ENCODE measurements at places on chromosomes 3 and 15.
A peak's percentile ranks its signal among the peaks of the same experiment; 100 is the strongest.

DNA sequence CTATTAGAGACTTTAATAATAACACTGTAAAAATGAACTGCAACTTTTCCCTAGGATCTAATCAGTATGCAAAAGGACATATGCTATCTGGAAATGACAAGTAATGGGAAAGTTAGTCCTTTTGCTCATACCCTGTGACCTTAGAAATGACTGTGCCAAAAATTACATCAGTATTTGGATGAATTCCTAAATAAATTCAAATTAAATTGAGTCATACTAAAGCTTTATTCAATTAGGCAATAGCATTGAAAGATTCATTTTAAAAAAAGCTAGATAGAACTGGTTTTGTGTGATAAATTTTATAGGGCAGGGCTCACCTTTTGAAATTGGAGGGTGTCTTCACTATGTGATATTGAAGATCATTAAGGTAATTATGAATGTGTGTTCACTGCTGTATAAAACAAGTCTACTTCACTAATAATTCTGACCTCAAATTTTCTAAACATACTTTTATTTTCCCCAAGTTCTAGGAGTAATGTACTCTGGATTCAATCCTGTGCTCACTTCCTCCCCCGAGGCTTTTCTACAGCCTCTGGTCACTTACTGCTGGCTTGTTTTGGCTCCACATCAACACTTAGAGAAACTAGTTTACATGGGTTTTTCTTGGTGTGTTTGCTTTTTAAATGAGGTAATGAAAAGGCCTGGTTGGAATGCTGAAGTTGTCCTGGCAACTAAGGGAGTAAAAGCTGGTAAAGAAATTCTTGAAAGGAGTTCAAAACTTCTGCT is 44.4 kb upstream of the SPTSSB start:
- no peak for DNase-seq

DNA sequence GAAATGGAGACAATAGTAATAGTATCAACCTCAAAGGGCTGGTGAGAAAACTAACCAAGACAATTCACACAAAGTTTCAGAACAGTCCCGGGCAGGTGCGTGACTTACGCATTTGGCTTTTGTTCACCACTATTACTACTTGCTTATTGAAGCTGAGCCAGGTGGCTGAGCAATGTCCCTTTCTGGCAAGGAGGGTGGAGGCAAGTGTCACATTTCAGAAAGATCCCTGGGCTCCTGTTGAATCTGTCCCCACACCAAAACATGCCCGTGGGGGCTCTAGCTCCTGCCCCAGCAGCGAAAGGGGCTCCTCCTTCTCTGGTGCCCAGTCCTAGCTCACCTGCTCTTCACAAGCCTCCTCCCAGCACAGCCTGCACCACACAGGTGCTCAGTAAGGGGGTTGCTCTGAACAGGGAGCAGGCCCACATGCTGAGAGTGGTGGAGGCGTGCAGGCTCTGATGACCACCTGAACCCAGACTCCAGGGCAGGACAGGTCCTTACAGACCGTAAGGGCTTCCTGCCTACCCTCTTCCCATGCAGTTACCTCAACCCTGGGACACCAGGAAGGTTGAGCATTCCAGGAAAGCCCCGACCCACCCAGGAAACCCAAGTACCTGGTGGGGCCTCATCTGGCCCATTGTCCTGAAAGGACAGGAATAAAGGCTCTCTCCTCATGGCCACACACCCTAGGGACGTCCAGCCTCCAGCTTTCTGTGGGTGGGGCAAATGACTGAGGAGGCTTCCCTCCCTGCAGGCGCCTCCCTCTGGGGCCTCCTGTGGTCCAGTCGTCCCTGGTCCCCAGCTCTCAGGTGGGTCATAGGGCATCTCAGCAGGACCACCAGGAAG is 32.6 kb downstream of the SEMA7A start:
- no peak for DNase-seq

DNA sequence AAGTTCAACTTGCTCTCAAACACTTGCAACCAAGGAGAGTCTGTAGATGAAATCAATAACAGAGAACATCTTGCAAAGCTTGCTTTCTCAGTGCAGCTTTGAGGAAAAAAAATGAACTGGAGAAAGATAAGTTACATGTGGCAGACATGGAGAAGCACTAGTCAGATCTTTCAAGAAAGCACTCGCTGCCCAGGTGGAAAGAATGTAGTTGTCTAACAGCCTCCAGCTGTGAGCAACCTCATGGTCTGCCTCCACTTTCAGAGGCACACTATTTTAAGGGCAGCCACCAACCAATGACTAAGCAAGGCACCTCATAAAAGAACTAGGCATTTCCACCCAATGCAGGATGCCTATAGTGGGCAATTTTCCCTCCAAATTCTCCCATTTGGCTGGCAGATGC is 125.4 kb upstream of the CPNE4 start:
- DNase-seq: no peak

- DNase-seq: peak; percentile 63
These were observed 144.8 kb upstream of the BHLHE40 start for GRCh38 chr3:4834403-4834866.

DNA sequence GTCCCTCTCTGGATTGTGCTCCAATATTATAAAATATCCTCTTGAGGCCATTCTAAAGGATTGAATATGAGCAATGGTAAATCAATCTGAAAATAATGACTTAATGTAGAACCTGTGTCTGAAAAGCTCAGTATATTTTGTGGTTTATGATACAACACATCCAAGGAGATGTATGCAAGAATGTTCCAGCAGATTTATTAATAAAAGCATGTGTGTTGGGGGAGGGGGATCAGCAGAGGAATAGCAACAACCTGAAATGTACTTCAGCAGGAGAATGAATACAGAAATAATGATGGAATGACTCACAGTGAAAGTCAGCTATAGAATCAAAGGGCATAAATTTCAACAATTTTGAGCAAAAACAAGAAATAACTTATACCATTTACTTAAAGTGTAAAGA is 56.7 kb upstream of the NUDT16 start:
- DNase-seq: no peak

DNA sequence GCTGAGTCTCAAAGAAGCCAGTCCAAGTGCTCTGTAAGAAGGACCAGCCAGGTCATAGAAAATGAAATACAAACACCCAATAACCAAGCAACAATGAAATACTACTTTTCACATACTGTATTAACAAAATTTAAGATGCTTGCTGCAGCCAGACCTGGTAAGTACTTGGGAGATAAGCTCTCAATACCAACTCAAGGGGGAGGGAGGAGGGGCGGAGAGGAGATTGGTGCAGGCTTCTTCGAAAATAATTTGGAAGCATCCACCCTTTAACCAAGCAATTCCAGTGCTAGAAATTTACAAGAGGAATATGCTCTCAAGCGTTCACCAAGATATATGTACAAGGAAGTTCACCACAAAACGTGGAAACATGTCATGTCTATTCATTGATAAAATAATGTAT is 7.6 kb upstream of the LRRC2 start:
- no peak for DNase-seq

GRCh38 chr3:49790626-49791411 is 4.5 kb upstream of the IP6K1 start:
- no peak for DNase-seq

DNA sequence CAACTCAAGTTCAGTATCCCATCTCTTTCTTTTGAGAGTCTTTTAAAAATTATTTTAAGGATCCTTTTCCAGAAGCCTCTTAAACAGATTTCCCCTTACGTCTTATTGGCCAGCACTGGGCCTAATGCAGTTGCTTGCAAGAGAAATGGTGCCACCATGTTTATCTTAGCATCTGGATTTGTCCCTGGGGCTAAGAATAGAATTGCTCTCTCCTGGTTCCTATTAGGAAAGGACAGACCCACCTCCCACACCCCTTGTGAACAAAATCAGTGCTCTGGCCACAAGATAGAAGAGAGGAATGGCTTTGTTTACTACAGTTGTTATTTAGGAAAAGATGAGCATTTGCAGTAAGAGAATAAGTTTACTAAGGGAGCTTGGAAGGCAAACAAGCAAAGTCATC is 128.2 kb upstream of the CGNL1 start:
- no peak for DNase-seq

- no peak for DNase-seq
These were observed 3.0 kb upstream of the COL8A1 start for GRCh38 chr3:99635348-99635747.

GRCh38 chr3:126959136-126959920 is 23.6 kb upstream of the PLXNA1 start:
- DNase-seq: no peak

DNA sequence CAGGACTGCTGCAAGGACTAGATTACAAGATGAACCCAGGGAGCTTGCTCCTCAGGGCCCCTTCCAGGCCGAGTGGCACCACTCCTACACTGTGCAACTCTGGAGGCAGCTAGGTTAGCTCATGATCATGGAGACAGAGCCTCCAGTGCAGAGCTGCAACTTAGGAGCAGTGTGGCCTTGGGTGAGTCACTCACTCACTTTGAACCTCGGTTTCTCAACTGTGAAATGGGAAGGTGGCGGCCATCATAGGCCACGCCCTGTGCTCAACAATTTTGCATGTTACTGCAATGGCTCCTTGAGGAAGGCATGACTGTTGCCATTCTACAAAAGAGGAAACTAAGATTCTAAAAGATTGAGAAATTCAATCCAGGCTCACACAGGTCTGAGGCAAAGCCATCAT is 11.2 kb upstream of the CXCR6 start:
- no peak for DNase-seq

- DNase-seq: no peak
These were observed 179.0 kb upstream of the PFN2 start for GRCh38 chr3:150149651-150150051.

DNA sequence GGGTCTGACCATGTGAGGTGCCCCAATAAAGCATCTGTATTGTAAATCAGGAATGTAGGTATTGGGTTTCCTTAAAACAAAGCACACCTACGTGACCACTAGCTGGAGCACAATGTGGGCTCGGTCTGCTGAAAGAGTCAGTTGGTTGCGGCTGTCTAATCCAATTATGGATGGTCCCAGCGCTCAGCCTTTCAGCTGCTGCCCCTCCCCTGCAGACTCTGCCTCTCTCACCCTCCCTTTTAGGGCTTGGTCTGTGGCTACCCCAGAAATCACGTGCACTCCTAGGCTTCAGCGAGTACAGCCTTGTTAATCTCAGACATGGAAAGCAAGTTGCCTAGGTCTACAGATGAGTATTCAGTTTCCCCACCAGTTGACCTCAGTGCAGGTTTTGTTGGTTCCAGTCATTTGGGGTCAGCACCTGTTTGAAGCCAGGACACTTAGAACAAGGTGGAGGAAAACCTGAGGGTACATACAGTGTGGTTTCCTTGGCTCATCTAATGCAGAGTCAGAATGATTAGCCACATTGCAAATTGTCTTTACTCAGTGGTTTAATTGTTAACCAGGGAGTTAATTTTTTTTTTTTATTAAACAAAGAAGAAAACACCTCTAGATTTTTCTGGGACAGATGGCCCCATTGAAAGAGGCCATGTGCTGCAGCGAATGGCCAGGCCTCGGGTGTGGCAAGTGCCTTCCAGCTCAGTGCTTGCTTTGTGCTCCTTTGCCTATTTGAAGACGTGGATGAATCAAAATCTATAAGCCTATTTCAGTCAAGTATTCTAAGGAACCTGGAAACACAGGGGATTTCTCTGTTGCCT is 137.7 kb downstream of the IGF1R start:
- DNase-seq: no peak

- DNase-seq: no peak
These were observed 19.7 kb downstream of the ACAA1 start for GRCh38 chr3:38117163-38117716.

- no peak for DNase-seq
These were observed 51.2 kb downstream of the SPSB4 start for GRCh38 chr3:141102372-141102771.

- DNase-seq: no peak
These were observed 271.7 kb upstream of the TOPAZ1 start for GRCh38 chr3:43969944-43970343.

DNA sequence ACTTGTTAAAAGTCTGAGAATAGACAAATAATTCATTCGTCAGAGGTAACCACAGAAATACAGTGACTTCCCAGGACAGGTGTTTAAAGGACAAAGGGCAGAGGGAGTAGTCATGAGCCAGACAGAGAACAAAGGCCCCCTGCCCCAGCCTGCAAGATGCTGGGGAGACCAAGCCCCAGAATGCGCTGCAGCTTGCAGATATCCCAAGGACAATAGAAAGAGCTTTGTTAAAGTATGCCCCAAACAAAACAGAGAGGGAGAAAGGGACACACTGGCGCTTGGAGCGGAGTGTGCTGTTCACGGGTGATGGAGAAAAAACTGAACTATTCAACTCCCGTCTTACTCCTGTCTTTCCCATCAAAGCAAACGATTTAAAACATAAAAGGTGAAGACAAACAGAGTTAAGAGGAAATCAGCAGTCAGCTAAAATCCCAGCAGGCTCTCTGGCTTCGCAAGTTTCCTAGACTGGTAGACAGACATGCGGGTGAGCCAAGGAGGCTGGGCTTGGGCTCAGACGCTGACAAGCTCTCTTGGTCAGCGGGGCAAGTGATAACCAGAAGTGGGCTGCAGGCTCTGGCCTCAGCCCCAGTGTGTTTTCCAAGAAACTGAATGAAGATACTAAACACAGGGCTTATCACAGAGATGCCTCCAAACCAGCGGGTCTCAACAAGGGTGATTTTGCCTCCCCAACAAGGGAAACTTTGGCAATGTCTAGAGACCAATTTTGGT is 130.1 kb downstream of the UACA start:
- no peak for DNase-seq

DNA sequence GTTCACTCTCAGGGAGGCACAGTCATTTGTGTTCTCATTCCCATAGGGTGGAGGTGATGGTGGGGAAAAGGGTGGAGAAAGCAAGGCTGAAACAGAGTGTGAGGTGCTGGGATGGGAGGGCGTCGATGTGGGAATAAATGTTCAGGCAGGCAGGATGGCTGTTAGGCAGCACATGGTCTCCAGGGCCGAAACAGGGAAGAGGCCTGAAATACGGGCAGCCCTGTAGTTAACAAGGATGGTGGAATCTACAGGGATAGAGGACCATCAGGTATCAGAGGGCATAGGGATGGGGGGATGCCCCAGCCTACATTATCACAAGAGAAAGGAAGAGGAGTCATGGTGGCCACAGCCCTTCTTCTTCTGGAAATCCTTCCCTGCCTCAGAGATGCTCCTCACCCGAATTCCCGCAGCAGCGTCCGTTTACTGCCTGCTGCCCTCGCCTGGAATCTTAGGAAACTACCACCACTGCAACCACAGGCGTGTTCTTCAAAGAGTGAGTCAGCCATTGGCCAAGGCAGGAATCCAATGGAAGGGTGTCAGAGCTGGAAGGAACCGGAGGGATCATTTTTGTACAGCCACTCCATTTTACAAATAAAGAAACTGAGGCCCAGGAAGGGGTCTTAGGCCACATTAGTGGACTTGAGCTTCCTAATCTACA is 49.7 kb upstream of the POMGNT2 start:
- no peak for DNase-seq

DNA sequence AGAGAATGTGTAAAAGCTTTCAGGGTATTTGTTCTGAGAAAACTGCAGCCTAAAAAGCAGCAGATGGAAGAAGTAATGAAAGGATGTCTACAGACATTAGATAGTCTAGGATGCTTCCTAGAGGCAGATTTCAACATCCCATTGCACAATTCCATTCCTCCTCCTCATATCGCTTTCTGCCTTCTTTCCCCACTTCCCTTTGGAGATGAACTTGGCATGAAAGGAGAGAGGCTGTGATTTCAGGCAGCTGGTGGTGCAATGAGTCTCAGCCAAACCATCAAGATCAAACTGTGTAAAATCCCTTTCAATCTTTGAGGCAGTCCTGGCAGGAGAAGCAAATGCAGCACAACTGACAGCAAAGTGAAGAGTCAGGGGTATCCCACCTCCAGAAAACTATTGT is 438.7 kb upstream of the KCNMB2 start:
- DNase-seq: no peak

All from GM20000 (cell line).